ENCODE measurements at places on chromosomes 6 and 20. TPM values are rescaled to one million over a fixed set of nuclear protein-coding genes. Genes with fewer than 3 reads are reported as not detected.

Gene PRND
- not detected for total RNA-seq

Gene COL11A2
- 0.77 TPM for total RNA-seq

Gene C6orf58
- total RNA-seq = not detected

- H3K36me3 ChIP-seq = peaks cover 57% of the 10 kb centered on the region
- H3K4me3 ChIP-seq = no peak overlapping the region
- DNase-seq = no peak
- H3K27ac ChIP-seq = no peak overlapping the region
- H3K27me3 ChIP-seq = no peaks in the 10 kb centered on the region
- peaks cover 12% of the 10 kb centered on the region for H3K4me1 ChIP-seq
These were observed 161.7 kb downstream of the DTNBP1 start for GRCh38 chr6:15500901-15501825.

DNA sequence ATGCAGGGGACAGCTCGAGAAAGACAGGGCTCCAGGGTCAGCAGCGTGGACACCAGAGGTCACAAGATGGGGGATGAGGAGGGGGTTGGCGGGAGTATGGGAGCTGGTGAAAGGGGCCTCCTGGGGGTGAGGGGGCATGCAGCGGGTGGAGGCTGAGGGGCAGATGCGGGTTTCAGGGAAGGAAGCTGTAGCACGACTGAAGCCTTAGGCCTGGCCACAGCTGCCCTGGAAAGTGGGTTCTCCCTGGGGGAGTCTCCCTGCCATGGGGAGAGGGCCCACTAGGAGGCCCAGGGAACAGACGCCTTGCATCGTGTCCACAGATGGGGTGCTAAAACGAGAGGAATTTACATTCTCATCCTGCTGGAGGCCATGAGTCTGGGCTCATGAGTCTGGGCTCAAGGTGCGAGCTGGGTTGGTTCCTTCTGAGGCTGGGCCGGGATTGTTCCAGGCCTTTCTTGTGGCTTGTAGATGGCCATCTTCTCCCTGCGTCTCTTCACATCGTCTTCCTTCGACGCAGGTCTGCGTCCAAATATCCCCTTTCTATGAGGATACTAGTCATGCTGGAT lies 18.0 kb downstream of the APCDD1L start:
- DNase-seq = no peak
- no peak overlapping the region for H3K4me3 ChIP-seq
- no peak overlapping the region for H3K27ac ChIP-seq
- no peaks in the 10 kb centered on the region for H3K36me3 ChIP-seq
- H3K27me3 ChIP-seq = no peaks in the 10 kb centered on the region

- no peak for DNase-seq
These were observed 152.8 kb upstream of the RIPOR2 start for GRCh38 chr6:25088513-25088912.

DNA sequence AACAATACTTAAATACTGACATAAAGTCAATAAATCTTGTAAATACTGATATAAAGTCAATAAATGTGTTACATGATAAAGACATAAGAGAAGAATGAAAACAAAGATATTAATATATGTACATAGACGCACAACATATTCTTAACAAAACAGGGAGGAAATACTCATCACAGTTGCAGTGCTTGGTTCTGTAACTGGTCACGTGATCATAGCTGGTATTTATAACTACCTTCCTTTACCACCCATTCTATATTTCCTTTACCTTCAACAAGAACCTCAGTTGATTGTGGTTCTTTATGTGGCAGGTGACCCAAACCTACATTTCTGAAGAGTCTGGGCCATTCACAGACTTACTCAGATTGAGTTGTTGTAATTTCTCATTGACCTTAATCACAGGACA lies 131.6 kb downstream of the SGK1 start:
- H3K4me3 ChIP-seq = no peak overlapping the region
- H3K27ac ChIP-seq = no peak overlapping the region
- H3K27me3 ChIP-seq = no peaks in the 10 kb centered on the region
- no peaks in the 10 kb centered on the region for H3K36me3 ChIP-seq

DNA sequence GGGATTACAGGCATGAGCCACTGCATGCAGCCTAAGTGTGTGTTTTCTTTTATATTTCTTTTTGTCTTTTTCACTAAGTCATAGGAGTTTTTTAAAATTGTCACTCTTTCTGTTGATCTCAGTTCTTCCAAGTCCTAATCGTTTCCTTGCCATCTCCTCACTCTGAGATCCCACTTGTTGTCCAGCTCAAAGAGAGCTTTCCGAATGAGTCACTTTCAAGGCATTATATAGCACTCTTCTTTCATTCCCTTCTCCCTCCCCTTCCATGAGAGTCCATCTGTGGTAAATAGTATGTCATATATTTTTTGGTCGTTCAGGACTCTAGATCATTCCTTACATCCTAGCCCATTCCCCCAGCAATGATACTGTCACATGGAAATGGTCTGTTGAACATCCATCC lies 4.3 kb downstream of the VAPB start:
- no peak overlapping the region for H3K27ac ChIP-seq
- DNase-seq = no peak
- H3K4me1 ChIP-seq = peaks cover 44% of the 10 kb centered on the region
- no peaks in the 10 kb centered on the region for H3K27me3 ChIP-seq

All from lower lobe of right lung (tissue), 2 donors.